ENCODE measurements at places on chromosomes 2 and 18. TPM values are rescaled to one million over a fixed set of nuclear protein-coding genes. Genes with fewer than 3 reads are reported as not detected.

DNA sequence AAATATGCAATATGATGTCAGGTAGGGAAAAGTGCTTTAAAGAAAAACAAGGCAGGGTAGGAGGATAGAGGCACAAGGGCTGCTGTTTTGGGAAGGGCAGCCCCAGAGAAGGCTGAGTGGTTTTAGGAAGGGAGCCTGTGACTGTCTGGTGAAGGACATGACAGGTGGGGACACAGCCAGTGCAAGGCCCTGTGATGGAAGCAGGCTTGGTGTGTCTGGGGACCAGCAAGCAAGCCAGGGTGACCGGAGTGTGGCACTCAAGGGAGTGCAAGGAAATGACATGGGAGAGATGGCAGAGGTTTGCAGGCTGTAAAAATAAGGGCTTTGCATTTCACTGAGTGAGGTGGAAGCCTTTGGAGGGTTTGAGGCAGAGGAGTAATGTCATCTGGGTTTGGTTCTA lies 62.0 kb downstream of the LTBP1 start:
- DNase-seq, result peak; percentile 27

Gene RFTN2
- total RNA-seq, result 6.2 TPM

DNA sequence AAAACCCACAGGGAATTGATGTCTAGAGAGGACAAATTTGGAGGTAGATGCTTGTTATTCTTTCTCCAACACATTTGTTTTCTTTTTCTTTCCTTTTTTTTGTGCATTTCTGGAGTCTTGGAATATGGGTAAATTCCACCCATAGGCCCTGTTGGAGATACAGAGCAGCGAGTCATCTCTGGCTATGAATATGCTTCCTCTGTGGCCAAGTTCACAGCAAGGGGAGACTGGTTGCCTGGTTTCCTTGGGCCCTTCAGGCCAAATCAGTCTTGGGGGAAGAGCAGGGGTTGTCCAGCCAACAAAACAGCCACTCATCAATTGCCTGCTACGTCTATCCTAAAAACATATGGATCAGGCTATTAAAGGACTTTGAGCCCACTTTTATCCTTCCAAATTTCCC lies 27.5 kb downstream of the SP100 start:
- peak; percentile 11 for DNase-seq

Gene SERPINB13
- not detected for total RNA-seq

DNA sequence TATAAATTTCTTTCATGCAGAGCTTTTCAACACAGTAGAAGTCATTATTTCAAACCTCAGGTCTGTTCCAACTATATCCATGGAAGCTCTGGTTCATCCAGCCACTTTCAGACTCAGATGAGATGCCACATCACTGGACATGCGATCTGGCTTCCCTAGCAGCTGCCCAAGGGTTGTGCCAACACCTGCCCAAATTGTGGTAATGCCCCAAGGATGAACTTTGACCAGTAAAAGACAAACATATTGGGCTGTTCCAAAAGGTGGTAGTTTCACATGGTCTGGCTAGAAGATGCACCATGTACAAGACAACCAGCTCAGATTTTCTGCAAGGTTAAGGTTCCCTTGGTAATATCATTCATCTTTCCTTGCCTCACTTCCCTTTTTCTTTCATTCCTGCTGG lies 101.9 kb downstream of the THADA start:
- peak; percentile 80 for DNase-seq

Gene DNER
- total RNA-seq, result 0.05 TPM

Gene DSG2
- total RNA-seq, result not detected

- peak; percentile 87 for DNase-seq
Observed at GRCh38 chr2:101770726-101771125, 73.2 kb downstream of the MAP4K4 start.

DNA sequence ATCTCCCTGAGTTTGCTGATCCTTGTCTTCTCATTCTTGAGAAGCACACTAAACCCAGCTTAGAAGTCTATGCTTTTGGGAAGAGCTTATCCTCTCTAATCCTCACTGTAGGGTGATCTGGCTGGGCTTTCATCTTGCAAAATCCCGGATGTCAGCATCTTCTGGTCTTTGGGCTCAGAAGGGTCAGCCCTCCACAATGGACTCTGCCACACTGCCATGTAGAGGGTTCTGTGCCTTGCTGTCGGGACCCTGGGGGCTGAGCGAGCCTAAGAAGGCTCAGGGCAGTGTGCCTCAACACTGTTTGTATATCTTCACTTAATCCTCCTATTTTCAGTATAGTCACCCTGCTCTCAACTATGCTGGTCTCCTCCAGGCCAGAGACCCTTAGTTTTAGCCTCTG lies 102.3 kb downstream of the TGIF1 start:
- DNase-seq, result no peak

Gene AGAP1
- 17.3 TPM for total RNA-seq

Gene SIX3
- total RNA-seq, result not detected

DNA sequence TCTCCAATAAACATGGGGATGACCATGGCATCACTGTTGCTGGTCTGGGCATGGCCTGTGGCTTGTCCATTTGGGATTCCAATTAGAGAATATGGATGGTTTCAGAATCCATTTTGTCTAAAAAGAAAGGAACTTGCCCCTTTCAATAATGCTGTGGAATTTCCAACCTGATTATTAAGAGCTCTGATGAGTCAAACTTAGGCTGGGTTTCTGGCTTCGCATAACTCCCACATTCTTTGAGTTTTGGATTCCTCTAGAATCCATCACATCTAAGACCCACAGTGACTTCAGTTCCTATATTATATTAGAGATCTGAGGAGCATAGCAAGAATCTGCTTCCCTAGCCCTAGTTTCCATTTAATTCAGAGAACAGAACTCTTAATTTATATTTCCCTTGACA lies 531.5 kb downstream of the TNS1 start:
- DNase-seq, result no peak

GRCh38 chr2:179861416-179862067 lies at the start of gene ZNF385B:
Gene ZNF385B (minus strand): TSS chr2:179861612.
- DNase-seq, result peak; percentile 12

- no peak for DNase-seq
Observed at GRCh38 chr18:2423761-2424160, 147.5 kb downstream of the METTL4 start.

- no peak for DNase-seq
Observed at GRCh38 chr2:197152451-197153228, 157.9 kb downstream of the ANKRD44 start.

DNA sequence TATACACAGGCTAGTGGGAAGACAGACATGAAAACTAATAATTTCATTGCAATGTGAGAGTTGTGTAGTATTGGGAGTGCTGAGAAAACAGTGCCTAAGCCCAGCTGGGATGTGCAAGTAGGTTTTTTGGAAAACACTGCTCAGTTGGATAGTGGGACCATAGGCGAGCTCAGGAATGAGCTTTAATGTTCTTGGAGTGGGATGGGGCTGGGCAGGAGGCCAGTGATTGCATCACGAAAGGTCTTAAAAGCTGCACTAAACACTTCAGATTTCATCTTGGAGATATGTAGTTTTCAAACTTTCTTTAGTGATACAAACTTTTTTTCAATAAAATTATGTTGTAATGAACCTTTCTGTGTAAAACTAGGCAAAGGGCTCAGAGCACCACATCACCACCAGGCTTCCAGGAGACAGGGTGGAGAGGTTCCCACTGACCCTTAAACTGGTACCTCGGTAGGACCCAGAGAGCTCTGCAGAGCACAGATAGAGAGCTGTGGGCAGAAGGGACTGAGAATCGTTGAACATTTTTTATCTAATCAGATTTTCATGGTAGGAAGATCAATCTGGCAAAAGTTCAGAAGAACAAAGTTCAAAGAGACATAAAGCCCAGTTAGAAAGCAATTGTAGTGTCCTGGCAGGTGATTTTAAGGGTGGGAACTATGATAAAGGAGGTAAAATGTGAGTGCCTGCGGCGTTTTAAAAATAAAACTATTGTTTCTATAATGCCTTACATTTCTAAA lies 176.2 kb downstream of the TRABD2A start:
- no peak for DNase-seq

DNA sequence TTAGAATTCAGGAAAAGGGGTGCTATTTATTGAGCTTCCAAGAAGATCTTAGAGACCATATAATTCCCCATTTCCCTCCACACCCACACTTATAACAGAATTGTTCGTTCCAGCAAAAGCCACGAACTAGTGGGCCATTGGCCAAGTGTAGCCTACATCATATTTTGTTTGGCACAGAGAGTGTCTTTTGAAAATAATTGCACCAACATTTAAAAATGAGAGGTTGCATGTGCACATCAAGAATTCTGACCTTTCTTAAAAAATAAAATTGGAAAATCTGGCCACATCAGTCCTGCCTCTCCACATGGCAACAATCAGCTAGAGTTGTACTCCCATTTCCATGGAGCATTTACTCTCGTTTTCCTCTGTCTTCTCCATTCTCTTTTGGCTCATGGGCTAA lies 655.5 kb upstream of the FANCL start:
- DNase-seq, result no peak

- DNase-seq, result no peak
Observed at GRCh38 chr2:54941248-54941984, 108.8 kb downstream of the RTN4 start.

Gene LBH
- 130 TPM for total RNA-seq

DNA sequence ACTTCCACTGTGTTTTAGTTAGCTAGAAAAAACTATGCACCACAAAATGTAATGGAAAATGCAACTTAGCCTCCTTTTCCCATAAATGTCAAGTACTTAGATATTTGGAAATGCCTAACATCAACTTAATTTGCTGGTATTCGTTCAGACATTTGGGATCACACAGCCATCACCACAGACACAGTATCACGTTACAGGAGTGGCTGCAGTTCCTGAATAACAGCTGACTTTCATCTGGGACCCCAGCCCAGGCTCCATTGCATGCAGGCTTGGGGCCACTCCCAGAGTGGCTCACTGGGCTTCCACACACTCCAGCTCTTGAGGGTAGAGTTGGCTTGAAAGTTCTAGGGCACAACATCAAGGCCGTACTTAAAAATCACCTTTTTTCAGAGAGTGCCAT lies 9.3 kb downstream of the TMEM182 start:
- DNase-seq, result peak; percentile 90

- peak; percentile 58 for DNase-seq
Observed at GRCh38 chr2:130261970-130262760, 63.9 kb upstream of the TUBA3E start.

DNA sequence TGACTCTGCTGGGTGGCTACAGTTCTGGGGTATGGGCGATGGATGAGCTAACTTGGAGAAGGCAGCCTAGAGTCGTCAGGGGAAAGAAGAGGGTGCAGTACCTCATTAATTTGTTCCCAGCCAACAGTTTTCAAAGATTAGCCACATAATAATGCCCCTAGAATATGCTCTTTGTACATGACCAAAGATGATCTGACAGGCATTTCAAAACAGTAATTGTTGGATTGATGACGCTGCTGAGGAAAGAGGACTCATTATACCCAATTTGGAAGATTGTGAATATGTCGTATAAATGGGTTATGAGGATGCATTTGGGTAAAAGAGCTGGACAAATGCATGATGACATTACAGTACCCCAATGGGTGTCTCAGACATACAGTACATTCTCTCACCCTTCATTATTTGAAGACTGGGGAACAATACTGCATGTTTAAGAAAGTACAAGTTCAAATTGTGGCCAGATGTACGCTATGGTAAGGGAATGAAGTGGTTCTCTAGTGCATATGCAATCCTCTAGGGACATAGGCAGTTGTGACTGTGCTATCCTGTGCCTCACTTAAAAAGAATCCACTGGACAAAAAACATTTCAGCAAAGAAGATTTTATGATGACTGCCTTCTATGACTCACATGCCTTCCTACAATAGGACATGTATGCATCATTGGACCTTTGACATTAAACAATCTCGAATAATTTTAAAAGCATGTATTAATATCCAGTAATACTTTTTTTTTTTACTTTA lies 233.2 kb downstream of the CNTNAP5 start:
- no peak for DNase-seq

Gene CRACDL
- 0.11 TPM for total RNA-seq

- no peak for DNase-seq
Observed at GRCh38 chr18:36650266-36650665, 178.5 kb downstream of the TPGS2 start.

DNA sequence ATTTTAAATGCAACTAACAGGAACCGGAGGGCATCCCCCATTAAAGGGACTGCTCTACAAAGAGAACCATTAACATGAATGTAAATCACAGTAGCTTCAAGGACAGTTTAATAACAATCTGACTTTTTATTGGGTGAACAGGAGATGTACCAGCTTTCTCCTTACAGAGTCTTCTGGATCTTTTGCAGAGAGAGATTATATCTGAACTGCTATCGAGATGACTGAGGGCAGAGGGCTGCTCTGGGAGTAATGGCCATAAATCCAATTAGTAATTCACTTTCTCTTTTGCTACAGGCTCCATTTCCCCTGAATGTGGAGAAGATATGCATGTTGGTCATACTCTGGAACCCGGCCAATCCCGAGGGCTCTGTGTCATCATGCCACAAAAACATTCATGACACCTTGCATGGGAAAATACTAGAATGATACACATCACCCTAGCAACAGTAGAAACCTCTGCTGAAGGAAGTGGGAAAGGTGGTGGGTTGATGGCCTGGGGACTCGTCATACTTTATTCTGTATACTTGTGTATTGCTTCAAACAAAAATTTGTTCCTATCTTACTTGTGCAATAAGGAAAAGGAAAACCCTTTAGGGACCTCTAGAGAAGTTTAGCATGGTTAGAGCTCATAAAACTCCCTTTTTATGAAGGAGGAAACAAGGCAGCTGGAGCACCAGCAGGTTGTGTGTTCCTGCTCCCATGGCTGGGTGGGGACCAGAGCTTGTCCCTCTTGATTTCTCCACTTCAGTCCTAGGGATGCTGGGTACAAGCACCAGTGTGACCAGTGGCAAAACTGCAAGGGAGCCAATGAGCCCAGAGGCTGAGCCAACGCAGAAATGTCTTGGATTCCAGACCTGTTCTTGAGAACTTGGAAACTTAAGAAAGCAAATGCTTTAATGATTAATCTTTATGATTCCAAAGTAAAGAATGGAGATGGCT lies 26.0 kb downstream of the CTAGE1 start:
- peak; percentile 5 for DNase-seq

Gene SPATA3
- total RNA-seq, result not detected

Gene RSAD2
- not detected for total RNA-seq

DNA sequence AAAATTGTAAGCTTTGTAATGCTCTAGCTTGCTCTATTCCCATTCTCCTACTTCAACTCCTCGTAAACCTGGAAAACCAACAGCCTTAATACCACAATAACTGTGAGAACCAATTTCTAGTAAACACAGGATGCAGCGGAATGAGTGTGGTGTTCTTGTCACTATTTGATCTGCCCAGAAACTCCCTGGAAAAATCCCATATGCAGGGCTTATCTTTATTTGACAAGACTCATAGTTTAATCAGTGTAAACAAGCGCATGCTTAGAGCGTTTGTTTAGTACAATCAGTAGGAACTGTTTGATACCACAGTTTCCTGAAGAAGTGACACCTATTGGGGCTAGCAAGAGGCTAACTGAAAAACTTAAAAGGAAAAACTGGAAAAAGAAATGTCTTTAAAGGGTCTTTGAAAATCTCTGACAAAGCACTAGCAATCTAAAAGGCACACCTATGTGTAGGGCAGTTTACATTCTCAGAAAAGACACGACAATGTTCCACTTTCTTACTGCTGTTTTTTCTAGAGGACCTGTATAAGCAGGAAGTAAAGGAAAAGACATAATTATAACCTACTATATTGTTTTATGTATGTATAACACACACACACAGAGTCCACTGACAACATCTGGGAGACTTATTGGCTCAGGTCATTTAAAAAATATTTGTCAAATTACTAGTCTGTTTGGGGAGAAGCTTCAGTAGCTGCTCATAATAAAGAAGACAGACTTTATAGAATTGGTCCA lies 241.4 kb upstream of the KLHL14 start:
- DNase-seq, result no peak

Gene ASB18
- 0.24 TPM for total RNA-seq
